ENCODE measurements at places on chromosomes 11 and 22. TPM values are rescaled to one million over a fixed set of nuclear protein-coding genes. Genes with fewer than 3 reads are reported as not detected.

The PRR33 gene
- 5.0 TPM for total RNA-seq

GRCh38 chr11:92550411-92550810 lies 325.8 kb downstream of the FAT3 start:
- DNase-seq: no peak

GRCh38 chr11:11909727-11910126 lies 68.0 kb downstream of the USP47 start:
- DNase-seq: no peak

The CLDN5 gene
- 29.9 TPM for total RNA-seq

- no peak for DNase-seq
Observed at GRCh38 chr11:59417023-59417422, 9.2 kb downstream of the OR5A2 start.

The PEX16 gene
- 10.4 TPM for total RNA-seq

The APLP2 gene
- total RNA-seq: 285 TPM

DNA sequence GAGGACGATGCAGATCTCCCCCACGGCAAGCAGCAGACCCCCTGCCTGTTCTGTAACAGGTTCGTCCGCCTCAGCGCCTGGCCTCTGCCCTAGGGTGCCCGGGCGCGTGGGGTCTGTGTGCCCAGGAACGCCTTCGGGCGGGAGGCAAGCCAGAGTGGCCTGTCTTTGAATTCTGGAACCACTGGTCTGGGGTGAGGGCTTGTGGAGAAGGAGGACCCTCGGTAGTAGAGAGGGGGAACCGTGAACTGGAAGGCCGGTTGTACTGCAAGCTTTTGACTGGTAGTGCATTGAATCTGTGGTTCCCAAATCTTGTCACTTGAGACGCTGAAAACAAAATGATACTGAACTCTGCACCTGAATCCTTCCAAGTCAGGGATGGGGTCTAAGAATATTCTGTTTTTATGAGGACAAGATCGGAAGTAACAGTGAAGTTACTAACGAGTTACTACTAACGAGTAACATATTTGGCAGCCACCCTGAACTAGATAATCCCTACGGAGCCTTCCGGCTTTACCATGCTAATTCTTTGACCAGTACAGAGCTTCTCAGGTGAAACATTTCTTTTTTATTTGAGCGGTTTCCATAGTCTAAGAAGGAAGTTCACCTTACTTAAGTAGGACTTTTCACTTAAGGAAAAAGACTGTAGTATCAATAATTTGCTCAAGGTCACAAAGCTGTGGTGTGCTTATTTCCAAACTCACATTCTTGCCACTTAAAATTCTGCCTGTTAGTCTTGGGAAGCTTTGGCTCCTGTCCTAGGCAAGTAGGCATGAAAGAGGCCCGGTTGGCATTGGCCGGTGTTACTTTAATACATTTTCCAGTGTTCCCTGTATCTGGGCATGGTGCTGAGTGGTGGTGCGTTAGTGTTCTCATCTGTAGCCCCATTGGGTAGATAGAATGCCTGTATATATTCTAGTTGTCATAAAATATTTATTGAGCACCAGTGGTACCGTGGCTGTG lies 860 bp downstream of the PRMT3 start:
- no peak for DNase-seq

- no peak for DNase-seq
Observed at GRCh38 chr11:120710354-120711131, 199.0 kb downstream of the GRIK4 start.

DNA sequence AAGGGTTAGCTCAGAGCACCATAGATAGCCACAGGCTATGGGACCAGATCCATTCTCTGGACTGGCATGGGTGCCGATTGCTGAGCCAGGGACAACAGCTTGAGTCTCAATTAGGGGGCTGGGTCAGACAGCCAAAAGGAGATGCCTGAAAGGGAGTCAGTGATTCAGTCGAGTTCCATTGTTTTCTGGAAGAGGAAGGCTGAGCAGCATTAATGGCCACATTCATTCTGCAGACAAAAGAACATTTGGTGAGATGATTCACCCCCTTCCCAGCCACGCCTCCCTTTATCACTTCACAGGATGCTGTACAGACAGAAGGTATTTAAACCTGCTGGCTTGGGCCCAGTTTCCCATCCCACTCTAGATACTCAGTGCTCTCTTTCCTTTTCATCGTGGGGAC lies 131.9 kb downstream of the ADAMTS15 start:
- no peak for DNase-seq

GRCh38 chr22:50182176-50183081 lies 3.3 kb upstream of the TRABD start:
- peak; percentile 55 for DNase-seq

- no peak for DNase-seq
Observed at GRCh38 chr11:93530468-93530826, 12.7 kb downstream of the SMCO4 start.

The ST13 gene
- 197 TPM for total RNA-seq

DNA sequence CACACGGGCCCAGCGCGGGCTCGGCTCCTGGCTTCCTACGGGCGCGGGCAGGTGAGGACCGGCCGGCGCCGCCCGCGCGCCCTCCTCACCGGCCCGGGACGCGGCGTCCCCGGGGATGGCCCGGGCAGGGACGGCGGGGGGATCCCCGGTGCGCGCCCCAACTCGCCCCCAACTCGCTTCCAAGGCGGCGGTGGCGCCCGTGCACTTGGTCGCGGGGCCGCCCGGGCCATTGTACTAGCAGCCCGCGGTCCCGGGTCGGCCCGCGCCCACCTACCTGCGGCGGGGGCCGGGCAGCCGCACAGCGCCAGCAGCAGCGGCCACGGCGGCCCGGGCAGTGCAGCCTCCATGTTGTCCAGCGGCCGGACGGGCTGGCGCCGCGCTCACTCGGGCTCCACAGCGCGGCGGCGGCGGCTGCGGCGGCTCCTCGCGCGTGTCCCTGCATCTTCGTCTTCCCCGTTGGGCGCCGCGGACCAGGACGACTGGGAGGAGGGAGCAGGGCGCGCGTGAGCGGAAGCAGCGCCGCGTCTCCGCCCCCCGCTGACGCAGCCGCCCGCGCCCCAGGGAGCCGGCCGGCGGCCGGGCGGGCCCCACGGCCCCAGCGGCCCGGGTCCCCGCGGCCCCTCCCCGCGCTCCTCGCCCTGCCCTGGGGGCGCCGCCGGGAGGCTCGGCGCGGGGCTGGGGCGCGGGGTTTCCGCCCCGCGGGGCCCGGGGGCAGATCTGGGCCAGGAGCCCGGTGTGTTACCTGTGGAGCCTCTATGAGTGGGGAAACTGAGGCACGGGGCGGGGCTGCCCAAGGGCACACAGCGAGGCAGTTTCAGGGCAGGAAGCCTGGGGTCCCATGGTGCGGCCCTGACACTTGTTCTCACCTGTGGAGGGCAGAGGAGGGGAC lies 159.3 kb upstream of the GRK3 start:
- peak; percentile 93 for DNase-seq

Measured in Right ventricle myocardium inferior (tissue), 1 donor.